Caudate nucleus (tissue), 63 donors: ENCODE measurements at places on chromosomes 1 and 21.

GRCh38 chr21:33033094-33033951 lies 7.6 kb downstream of the OLIG2 start:
- no peak for DNase-seq

- no peak for DNase-seq
Measured at GRCh38 chr1:15065736-15066135, 87.8 kb upstream of the TMEM51 start.

DNA sequence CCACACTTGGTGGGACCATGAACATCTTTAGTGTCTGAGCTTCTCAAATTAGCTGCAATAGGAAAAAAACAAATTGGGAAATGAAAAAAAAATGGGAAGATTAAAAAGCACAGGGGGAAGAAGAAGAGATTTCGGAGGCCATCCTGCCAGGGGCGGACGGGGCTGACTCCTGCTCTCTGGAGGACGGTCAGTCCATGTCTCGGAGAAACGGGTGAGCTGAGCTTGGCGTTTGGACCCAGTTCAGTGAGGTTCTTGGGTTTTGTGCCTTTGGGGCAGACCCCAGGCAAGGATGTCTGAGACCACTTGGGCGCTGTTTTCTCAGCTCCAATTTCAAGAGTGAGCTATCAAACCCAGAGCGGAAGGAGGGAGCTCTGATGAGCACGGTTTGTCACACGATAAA lies 123.9 kb downstream of the PRDM2 start:
- no peak for DNase-seq

- no peak for DNase-seq
Measured at GRCh38 chr1:53285969-53286760, 41.7 kb downstream of the LRP8 start.

DNA sequence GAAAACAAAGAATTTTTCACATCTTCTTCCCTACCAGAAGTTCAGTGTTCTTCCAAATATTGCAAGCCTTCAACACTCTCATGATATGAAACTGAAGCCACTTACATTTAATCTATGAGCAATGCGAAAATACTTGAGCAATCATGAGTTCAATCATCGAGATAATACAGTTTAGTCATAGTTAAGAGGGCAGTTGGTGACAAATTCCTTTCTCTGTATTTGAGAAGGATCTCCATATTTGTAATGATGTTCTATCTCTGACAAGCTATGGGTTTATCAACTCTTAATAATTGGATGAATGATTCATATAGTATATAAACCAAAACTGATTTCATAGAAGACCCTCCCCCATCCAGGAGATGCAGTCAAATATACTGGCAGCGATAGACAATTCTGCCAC lies 29.7 kb upstream of the PYHIN1 start:
- DNase-seq, result no peak

- no peak for DNase-seq
Measured at GRCh38 chr1:72000809-72001208, 281.5 kb downstream of the NEGR1 start.

DNA sequence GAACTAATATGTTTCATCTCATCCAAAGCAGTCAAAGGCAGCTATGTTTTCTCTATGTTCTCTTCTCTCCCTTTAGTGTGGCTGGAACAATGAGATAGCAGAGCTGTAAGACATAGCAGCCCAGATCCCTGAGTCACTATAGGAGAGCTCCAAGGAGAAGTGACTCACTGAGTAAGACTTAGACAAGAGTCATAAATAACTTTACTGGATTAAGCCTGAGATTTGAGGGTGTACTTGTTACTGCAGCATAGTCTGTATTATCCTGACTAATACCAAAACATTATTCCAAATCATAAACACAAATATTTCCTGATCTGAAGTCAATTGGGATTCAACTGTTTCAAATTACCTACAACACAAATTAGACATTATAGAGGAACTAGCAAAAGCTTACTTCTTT lies 3.9 kb downstream of the KRTAP19-8 start:
- no peak for DNase-seq

GRCh38 chr1:101237229-101237837 lies 514 bp downstream of the S1PR1 start:
- no peak for DNase-seq

DNA sequence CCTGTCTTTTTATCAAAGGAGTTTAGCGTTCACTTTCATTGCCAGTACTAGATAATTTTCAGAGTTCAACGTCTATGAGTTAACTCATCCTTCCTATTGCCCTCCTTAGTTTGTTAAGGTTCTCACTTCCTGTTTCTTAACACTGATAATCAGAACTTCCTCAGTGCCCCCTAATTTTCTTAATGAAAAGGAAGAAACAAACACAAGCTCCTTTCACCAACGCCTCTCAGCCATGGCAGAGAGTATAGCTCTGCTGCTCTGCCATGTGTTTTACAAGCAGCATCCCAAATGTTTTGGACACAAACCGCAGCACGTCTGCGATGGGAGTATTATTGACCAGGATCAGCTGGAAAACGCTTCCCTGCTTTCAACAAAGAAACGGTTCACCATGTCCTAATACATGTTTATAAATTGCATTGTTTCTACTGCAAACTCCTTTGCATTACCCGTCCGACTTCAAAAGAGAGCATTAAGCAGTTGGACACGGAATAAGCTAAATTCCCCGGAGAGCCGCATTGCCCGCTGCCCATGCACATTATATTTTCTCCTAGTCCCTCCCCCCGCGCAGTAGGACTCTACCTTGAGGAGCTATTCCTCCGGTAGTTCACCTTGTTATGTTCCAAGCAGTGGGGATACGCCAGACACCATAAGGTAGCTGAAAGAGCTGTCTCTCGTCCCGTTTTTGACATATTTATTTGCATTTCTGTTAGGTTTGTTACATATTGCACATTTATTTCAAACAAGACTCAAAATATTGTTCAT lies 561 bp downstream of the OLFM3 start:
- DNase-seq, result no peak

DNA sequence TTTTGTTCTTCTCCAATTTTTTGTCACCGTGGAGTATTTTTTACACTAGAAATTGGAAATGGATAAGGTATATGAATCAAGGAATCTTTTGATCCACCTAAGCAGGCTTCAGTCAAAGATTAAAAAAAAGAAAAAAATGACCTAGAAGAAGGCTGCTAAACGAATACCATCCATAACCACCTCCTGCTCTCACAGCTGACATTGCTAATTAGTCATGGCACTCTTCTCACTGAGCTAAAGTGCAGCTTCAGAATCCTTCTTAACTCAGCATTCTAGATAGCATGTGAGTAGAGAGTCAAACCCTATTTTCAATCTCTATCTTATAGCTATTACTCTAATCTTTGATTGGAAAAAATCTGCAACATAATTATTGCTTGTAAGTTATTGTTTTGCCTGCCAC lies 40.2 kb upstream of the ST6GALNAC5 start:
- no peak for DNase-seq

GRCh38 chr1:151990856-151991198 lies 2.8 kb downstream of the S100A10 start:
- DNase-seq, result no peak

GRCh38 chr1:181490740-181491712 lies 7.7 kb downstream of the CACNA1E start:
- DNase-seq, result no peak

GRCh38 chr1:230379928-230380327 lies 46.2 kb downstream of the PGBD5 start:
- DNase-seq, result no peak

- DNase-seq, result no peak
Measured at GRCh38 chr1:79568411-79568810, 561.9 kb upstream of the ADGRL4 start.

DNA sequence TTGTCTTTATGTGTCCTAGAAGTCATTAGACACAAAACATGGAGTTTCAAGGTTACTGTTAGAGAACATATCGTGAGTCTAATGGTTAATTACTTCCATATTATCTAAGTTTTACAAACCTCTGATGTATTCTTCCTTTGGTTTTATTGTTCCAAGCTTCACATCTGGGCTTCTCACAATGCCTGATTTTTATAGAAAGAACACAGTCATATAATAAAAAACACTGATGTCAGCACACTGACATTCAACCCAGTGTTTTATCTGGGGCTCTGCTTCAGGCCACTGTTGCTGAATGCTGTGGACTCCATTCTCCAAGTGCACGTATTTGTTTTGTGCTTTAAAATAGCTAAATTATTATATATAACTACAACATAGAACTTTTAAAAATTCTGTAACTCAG lies 232.9 kb downstream of the SMYD3 start:
- no peak for DNase-seq

GRCh38 chr1:84635429-84635828 lies 54.8 kb downstream of the SSX2IP start:
- no peak for DNase-seq

- DNase-seq, result no peak
Measured at GRCh38 chr1:29855561-29856160, 619.3 kb downstream of the PTPRU start.

DNA sequence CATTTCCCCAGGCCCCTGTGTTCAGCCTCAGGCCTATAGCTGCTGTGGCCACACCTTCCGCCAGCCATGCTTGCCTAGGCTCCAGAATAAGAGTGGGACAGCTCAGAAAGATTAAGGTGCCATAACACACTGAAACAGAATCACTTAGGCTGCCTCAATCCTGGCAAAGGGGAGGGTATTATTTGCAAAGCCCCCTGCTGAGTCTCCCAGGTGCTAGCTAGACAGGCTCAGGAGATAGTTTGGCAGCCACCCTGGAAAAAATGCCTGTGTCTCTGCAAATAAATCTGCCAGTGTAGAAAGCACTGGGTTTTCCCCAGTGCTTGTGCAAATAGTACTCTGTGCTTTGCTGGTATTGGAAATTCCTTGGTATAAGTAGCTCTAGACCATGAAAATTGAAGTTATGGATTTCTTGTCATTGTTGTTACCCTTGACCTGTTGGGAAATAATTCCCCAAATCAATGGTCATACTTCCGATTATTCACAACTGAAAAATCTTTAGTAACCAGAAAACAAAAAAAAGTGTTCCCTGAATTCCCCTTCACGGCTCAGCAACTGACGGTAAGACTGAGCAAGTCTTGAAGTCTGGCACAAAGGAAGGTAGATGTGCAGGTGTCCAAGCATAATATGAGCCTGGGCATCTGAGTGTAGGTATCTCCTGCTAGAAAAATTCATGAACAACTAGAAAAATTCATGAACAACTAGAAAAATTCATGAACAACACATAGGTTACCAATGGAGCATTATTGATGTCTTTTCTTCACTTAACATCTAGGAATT lies 56.9 kb downstream of the PROX1 start:
- no peak for DNase-seq

DNA sequence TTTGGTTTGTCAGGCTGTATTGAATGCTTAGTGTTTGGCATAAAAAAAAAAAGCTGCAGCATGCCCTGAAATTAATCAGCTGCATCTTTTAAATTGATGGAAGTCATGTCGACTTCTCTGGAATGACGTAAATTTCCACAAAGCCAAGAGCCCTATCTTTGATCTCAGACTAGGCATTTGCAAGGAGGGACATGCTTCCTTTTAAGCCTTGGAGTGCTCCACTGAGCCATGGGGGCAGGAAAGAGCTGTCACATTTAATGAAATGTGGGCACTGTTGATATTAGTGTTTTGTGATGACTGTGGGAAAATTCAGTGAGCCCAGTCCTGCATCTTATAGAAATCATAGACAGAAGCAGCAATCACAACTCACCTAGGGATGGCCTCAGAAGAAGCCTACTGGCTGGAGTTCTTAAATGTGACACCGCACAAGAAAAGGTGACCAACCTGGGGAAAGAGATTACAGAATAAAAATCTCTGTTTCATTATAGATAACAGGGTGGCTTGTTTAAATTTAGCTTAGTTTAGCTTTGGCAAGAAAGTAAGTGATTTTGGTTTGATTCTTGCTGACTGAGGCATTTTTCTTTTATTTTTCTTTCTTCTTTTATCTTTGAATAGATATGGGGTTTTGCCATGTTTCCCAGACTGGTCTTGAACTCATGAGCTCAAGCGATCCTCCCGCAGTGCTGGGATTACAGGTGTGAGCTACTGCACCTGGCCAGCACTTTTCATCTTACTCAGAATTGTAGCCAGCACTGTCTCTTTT lies 188.2 kb downstream of the HHAT start:
- DNase-seq, result no peak
